ENCODE measurements at places on chromosomes 2 and 18. TPM values are rescaled to one million over a fixed set of nuclear protein-coding genes. Genes with fewer than 3 reads are reported as not detected.

The SCRN3 gene
- total RNA-seq, result 25.0 TPM

The EML6 gene
- total RNA-seq, result 0.92 TPM

The M1AP gene
- 4.5 TPM for total RNA-seq

- no peaks in the 10 kb centered on the region for H3K27me3 ChIP-seq
- H3K36me3 ChIP-seq, result no peaks in the 10 kb centered on the region
- no peak overlapping the region for H3K4me3 ChIP-seq
- no peak for DNase-seq
- no peak overlapping the region for H3K27ac ChIP-seq
These were observed 35.8 kb upstream of the FIGN start for GRCh38 chr2:163771596-163771995.

- no peaks in the 10 kb centered on the region for H3K36me3 ChIP-seq
- no peak for DNase-seq
- H3K4me3 ChIP-seq, result no peak overlapping the region
These were observed 11.4 kb downstream of the RBKS start for GRCh38 chr2:27878825-27879224.

DNA sequence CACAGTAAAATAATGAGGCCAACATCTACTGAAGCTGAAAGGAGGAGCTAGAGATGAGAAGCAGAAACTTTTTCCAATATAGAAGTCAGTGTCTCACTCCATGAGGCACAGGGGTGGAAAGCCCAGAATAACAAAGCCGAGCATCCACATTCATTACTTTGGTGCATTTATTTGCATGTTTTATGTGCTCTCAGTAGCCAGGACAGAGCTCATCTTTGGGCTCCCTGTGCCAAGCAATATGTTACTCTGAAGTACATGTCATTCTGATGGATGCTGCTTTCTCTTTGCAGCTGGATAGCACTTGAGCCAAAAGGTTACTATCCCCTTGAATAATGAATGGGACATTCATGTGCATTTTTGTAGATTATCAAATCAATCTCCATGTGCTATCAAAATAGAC lies 338.6 kb upstream of the SOX11 start:
- H3K36me3 ChIP-seq, result no peaks in the 10 kb centered on the region
- no peak for DNase-seq
- no peak overlapping the region for H3K27ac ChIP-seq
- H3K4me3 ChIP-seq, result no peak overlapping the region

DNA sequence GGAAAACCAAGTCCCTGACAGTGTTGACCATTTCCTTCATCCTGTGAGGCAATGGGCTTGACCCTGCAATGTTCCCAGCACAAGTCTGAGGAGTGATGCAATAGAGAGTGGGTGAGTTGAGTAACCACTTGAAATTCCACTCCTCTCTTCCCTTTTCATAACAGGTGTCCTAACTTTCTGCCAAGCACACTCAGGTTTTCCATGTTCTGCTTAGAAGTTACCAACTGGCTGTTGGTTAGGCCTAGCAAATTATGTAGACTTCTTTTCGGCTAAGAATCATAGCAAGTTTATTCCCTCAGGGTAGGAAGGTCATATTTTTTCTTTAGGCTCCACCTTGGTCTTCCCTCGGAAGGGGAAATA lies 11.5 kb downstream of the GNLY start:
- H3K4me3 ChIP-seq, result no peak overlapping the region
- peak overlapping the region; percentile 52 for H3K27ac ChIP-seq
- peaks cover 6% of the 10 kb centered on the region for H3K4me1 ChIP-seq
- no peaks in the 10 kb centered on the region for H3K27me3 ChIP-seq
- H3K36me3 ChIP-seq, result no peaks in the 10 kb centered on the region
- no peak for DNase-seq

GRCh38 chr2:86274265-86274917 lies 63.0 kb downstream of the REEP1 start:
- H3K27ac ChIP-seq, result peak overlapping the region; percentile 3
- no peaks in the 10 kb centered on the region for H3K36me3 ChIP-seq
- no peak overlapping the region for H3K4me3 ChIP-seq
- no peak for DNase-seq
- peaks cover 3% of the 10 kb centered on the region for H3K4me1 ChIP-seq

DNA sequence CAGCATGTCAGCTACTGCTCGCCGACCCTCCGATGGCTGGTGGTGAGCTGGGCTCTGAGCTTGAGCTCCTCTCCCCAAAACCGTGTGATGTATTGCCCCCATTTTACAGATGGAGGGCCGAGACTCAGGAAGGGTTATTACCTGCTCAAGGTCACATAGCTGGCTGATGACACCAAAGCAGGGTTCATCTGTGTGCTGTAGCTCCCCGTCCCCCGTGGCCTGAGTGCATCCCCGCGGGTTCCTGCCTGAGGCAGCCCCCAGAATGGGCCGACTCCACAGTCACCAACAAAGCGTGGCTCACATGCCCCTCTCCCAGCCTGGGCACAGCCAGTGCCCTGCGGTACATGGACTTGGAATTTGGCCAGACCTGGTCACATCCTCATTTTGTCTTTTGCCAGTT lies 198.6 kb downstream of the TFCP2L1 start:
- H3K4me1 ChIP-seq, result peaks cover 14% of the 10 kb centered on the region
- H3K27me3 ChIP-seq, result no peaks in the 10 kb centered on the region
- no peak overlapping the region for H3K27ac ChIP-seq
- H3K4me3 ChIP-seq, result no peak overlapping the region
